Activated CD4-positive, alpha-beta T cell treated with anti-CD3 and anti-CD28 coated beads, Interleukin-2, Interleukin-6, amounts not matched to agents 100 ng/mL and 50 ng/mL, durations not matched to agents 16 hours and 8 hours (primary cell): ENCODE measurements at places on chromosomes 12 and 14.
A peak's percentile ranks its signal among the peaks of the same experiment; 100 is the strongest.

- DNase-seq = no peak
Observed at GRCh38 chr14:94591073-94591472, 9.8 kb downstream of the SERPINA5 start.

GRCh38 chr14:51789114-51789513 lies 71.3 kb upstream of the GNG2 start:
- DNase-seq = no peak

DNA sequence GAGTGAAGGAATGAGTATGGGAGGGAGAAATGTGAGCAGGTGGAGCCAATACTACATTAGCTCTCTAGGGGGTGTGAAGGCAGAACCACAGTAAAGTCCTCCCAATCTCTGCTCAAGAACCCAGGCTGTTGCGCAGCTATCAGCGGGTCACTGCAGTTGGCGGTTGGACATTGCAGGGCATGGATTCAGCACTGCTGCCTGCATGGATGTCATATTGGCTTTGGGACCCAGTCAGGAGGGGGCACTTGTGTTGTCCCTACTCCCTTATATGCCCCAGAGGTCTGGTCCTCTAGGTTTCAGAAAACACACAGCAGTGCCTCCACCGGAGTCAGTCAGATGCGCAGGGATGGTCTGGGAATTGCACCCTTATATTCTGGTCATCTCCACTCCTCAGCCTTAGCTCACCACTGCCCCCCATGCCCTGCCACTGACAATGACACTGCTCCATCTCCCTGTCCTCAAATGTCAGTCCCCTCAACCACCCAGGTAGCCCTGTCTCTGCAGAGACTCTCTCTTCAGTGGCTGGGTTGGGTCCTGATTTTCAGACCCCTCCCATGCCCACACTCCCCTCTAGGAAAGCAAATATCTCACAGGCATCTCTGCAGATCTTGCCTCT lies 9.6 kb downstream of the ZDHHC22 start:
- DNase-seq = no peak

DNA sequence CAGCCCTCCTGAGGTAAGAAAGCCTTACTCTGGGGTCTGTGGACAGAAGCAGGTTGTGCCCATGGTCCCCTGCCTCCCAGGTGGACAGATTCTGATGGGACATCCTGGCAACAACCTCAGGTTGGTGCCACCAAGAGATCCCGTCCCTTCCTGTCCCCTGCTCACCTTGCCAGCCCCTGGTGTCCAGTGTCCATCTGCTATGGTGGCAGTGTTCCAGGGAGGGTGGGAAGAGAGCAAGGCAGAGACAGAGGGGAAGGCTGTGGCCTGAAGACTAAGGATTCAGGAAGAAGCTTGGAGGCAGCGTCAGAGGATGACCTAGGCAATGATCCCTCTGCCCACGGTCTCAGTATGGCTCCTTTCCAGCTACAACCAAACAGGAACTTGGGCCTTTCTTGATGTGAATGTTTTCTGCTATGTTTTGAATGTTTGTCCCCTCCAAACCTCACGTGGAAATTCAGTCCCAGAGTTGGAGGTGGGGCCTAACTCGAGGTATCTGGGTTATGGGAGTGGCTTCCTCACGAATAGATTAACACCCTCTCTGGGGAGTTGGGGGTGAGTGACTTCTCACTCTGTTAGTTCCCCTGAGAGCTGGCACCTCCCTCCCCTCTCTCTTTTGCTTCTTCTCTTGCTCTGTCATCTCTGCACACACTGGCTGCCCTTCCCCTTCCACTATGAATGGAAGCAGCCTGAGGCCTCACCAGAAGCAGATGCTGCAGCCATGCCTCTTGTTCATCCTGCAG lies 26.9 kb downstream of the IQSEC3 start:
- DNase-seq = no peak

- DNase-seq = no peak
Observed at GRCh38 chr12:6066651-6067050, 57.8 kb downstream of the VWF start.

GRCh38 chr14:76396714-76397187 lies 20.8 kb downstream of the ESRRB start:
- DNase-seq = no peak

- DNase-seq = no peak
Observed at GRCh38 chr12:76967181-76967885, 88.5 kb upstream of the CSRP2 start.

DNA sequence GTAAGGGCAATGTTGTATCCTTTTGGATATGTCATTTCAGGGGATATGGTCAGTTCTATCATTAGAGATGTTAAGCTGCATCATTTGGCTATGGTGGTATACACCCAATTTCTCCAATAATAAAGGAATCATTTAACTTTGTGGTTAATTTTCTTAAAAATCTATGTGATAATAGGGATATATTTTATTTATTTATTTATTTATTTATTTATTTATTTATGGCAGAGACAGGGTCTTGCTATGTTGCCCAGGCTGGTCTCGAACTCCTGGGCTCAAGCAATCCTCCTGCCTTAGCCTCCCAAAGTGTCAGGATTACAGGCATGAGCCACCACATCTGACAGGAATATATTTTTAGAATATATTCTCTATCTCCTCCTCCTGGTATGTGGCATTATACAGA lies 85.7 kb downstream of the EML5 start:
- no peak for DNase-seq

- peak; percentile 80 for DNase-seq
Observed at GRCh38 chr12:6950811-6951540, at the start of gene PTPN6. Gene PTPN6 (plus strand): TSS chr12:6951356. CDS start chr12:6951513, 157 bp downstream.

DNA sequence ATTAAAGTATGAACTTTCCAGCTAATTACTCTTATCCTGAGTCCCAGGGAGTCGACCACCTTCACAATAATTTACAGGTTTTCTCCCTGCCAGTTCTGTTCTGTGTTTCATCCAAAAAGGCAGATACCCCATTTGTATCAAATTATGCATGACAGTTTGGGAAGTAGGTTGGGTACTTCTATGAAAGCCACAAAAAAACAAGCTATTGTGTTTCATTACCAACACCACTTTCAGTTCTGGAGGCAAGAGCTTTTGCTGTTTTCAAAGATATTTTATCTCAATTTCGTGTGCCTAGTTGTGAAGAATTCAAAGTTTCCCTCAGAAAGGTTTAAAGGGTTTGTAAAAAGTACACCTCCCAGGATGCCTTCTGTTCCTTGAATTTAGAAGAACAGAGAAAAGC lies 557.4 kb downstream of the FLRT2 start:
- no peak for DNase-seq

DNA sequence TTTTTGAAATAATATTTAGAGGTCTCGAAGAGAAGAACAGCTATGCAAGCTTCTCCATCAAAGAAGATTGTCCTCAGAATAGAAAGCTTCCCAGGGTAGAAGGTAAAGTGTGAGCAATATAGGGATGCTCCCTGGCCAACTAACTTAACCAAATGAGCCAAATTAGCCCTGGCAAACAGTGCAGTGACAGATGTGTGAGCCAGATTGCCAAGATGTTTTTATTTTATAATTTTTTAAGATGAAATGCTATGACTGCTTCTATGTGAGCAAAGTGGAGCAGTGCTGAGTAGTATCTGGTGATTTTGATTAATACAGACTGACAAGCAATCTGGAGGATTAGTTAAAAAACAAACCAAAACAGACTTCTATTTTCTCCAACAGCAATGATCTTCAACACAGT lies 202.1 kb downstream of the NOVA1 start:
- DNase-seq = no peak

GRCh38 chr12:65740506-65740872 lies 83.8 kb upstream of the HMGA2 start:
- DNase-seq = peak; percentile 6

GRCh38 chr12:107404981-107405380 lies 280.6 kb upstream of the PWP1 start:
- peak; percentile 66 for DNase-seq

DNA sequence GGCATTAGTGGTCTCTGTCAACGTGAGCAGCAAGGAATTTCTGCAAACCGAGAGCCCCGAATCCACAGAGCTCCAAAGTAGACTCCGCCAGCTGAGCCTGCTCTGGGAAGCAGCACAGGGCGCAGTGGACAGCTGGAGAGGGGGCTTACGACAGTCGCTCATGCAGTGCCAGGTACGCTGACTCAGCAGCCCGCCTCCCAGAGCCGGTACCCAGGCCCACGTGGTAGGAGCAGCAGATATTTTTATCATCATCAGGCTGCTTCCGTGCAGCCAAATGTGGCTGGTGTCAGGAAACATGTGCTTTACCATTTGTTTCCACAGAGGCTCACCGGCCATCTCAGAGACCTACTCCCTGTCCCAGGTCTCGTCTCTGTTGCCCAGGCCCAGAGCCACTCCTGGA lies 73.7 kb downstream of the ESR2 start:
- DNase-seq = no peak

DNA sequence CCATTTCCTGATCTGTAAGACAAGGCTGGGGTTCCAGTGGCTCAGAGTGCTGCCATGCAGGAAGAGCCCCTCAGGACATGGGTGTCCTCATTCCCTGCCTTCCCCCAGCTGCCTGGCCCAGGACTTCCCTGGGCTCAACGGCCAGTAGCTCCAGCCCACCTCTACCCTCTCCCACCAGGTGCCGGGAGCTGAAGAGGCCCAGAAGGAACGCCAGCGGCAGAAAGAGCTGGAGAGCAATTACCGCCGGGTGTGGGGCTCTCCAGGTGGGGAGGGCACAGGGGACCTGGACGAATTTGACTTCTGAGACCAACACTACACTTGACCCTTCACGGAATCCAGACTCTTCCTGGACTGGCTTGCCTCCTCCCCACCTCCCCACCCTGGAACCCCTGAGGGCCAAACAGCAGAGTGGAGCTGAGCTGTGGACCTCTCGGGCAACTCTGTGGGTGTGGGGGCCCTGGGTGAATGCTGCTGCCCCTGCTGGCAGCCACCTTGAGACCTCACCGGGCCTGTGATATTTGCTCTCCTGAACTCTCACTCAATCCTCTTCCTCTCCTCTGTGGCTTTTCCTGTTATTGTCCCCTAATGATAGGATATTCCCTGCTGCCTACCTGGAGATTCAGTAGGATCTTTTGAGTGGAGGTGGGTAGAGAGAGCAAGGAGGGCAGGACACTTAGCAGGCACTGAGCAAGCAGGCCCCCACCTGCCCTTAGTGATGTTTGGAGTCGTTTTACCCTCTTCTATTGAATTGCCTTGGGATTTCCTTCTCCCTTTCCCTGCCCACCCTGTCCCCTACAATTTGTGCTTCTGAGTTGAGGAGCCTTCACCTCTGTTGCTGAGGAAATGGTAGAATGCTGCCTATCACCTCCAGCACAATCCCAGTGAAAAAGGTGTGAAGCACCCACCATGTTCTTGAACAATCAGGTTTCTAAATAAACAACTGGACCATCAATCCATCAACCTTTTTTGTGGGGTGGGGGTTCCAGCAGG lies 17.6 kb downstream of the AGAP2 start:
- no peak for DNase-seq

DNA sequence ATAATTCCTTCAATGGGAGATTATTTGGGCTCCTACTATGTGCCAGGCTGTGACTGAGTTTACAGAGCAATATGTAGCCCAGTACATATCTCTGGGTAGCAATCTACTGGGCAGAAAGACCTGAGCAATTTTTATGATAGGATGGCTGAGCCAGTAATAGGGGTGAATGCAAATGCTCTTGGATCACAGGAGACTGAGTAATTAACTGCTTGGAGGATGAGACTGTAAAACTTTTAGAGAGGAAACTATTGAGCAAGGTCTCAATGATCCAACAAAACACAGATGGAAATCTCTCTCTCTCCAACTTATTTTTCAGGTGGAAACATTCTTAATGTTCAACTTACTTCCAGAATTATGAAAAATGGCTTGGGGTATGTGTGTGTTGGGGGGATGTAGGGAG lies 402.2 kb downstream of the AEBP2 start:
- no peak for DNase-seq

DNA sequence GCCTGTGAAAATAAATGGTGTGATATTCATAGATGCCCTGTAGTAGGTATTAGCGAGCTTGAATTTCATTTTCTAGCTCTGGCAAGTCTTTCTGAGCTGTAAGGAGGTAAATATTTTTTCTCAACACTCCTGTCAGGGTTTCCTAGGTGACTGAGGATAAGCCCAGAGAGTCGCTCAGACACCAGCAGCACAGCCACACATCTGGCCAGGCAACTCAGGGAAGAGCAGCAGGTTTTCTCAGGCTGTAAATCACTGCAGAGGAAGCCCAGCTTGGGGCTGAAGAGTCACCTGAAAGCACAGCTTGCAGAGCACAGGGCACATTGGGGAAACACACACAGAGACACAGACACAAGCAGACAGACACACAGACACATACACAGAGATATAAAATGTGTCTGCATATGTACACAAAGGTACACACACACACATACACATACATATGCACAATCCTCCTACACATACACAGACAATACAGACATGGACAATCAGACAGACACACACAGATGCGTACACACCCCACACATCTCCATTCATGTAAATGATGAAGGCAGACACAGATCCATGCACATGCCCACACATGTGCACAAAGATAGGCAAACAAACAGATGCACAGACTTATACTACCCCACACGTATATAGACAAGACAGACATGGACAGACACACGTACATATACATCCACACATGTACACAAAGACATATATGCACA lies 232.0 kb upstream of the TMTC1 start:
- no peak for DNase-seq

- no peak for DNase-seq
Observed at GRCh38 chr12:103596981-103597380, 9.9 kb downstream of the STAB2 start.

DNA sequence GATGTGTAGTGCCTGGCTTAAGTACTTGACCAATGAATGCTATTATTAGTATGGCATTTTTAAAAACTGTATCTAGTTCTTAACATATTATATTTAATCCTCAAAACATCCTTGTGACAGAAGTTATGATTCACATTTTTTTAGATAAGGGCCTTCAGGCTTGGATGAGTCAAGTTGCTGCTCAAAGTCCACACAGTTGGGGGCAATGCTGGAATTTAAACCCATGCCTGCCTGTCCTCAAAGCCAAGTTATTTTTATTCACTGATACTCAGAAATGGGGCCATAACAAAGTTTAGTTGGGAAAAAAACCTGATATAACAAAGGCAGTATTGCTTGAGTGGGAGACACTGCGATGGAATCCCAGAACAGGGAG lies 50.6 kb downstream of the RFX4 start:
- no peak for DNase-seq

DNA sequence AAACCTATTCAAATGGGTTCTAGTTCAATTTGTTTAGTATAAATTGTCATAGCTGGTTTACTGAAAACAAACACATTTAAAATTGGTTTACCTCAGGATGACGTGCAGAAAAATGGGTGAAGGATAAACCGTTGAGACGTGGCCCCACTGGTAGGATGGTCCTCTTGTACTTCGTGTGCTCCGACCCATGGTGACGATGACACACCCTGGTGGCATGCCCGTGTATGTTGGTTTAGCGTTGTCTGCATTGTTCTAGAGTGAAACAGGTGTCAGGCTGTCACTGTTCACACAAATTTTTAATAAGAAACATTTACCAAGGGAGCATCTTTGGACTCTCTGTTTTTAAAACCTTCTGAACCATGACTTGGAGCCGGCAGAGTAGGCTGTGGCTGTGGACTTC lies 8.3 kb downstream of the CALM1 start:
- no peak for DNase-seq
